Stimulated activated CD4-positive, alpha-beta T cell treated with anti-CD3 and anti-CD28 coated beads, Interleukin-1b, Interleukin-23, amount 100 ng/mL, for 24 hours (primary cell): ENCODE measurements at places on chromosomes 2 and 18.

- DNase-seq, result no peak
Observed at GRCh38 chr18:2549462-2549861, 21.8 kb downstream of the METTL4 start.

DNA sequence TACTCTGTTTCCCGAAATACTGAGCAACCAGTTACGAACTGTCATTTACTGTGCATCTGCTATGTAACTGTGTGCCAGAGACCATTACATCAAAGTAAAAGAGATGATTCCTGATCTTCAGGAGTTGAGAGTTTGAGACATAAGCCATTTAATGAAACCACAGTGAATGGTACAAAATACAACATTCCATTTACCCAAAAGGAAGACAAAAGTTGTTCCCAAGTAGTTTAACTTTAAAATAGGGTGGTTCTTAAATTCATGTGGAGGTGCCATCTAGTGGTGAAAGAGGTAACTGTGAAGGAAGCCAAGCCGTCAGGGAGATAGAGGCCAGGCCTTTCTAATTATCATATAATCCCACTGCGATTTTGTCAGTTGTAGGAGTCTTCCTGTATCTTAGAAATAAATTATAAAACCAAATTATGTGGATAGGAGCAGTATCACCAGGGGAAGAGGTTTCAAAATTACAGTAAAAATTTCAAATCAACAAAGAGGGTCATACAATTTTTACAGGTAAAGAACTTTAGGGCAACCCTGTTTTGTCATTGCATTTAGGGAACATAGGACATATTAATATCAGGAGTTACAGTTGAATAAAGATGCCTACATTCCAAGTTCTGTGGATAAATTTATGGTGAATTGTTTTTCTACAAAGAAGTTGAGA, 67.7 kb downstream of the EPAS1 start:
- DNase-seq, result no peak

DNA sequence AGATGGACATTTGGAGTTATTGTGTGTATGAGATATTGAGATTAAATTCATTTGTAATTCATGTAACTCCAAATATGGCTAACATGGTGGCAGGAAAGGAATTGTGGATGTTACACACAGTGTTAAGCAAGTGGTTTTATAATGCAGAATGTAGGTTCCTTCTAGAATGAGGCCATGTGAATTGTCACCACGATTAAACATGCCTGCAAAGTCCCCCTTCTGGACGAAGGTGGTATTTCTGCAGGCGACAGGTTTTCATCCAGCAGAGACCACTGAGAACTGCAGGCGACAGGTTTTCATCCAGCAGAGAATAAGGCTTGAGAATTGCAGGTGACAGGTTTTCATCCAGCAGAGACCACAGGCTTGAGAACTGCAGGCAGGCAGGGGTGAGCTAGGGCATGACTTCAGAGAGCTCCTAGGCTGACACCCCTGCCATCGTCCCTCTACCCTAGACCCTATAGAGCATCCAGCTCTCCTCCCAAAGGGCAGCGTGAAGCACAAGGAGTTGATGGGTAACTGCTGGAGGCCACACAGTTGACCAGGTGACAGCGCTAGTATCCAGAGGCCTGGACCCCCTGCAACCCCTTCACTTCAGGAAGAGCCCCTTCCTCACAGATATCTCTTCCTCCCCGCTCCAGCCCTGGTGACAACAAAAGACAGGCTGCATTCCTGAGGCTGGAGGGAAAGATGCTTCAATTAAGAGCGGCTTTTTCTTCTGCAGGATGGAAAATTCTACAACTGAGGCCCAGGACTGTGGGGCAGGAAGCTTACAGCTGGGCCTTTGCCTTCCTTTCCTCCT, 175.8 kb downstream of the LOXHD1 start:
- DNase-seq, result peak; percentile 18

DNA sequence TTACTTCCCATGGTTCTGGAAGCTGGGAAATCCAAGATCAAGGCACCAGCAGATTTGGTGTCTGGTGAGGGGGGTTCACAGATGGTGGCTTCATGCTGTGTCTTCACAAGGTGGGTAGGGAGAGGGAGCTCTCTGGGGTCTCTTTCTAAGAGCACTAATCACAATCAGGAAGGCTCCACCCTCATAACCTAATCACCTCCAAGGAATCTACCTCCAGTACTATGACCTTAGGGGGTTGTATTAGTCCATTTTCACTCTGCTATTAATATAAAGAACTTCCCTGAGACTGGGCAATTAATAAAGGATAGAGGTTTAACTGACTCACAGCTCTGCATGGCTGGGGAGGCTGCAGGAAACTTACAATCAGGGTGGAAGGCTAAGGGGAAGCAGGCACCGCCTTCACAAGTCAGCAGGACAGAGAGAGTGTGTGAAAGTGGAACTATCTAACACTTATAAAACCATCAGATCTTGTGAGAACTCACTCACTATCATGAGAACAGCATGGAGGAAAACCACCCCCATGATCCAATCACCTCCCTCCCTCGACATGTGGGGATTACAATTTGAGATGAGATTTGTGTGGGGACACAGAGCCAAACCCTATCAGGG, 17.6 kb downstream of the TBC1D8 start:
- DNase-seq, result no peak

- DNase-seq, result no peak
Observed at GRCh38 chr18:4444306-4444705, 10.8 kb downstream of the DLGAP1 start.

DNA sequence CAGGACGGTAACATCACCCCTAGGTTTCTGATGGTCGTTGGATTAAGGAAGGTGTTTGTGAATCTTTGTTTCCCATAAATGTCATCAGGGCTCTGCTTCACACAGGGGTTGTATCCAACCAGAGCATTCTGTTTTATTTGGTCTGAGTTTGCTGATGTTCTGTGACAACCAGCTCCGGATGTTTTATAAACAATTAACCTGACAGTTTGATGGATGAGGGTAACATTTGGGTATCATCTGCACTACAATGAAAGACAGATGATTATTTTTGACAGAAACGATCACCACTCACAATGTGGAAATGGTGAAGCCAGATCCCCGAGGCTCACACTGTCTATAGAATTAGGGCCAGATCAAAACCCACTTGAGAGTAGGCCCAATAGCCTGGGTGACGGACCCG, 107.1 kb downstream of the CDC42EP3 start:
- no peak for DNase-seq
